ENCODE measurements at places on chromosomes 5 and 9.

DNA sequence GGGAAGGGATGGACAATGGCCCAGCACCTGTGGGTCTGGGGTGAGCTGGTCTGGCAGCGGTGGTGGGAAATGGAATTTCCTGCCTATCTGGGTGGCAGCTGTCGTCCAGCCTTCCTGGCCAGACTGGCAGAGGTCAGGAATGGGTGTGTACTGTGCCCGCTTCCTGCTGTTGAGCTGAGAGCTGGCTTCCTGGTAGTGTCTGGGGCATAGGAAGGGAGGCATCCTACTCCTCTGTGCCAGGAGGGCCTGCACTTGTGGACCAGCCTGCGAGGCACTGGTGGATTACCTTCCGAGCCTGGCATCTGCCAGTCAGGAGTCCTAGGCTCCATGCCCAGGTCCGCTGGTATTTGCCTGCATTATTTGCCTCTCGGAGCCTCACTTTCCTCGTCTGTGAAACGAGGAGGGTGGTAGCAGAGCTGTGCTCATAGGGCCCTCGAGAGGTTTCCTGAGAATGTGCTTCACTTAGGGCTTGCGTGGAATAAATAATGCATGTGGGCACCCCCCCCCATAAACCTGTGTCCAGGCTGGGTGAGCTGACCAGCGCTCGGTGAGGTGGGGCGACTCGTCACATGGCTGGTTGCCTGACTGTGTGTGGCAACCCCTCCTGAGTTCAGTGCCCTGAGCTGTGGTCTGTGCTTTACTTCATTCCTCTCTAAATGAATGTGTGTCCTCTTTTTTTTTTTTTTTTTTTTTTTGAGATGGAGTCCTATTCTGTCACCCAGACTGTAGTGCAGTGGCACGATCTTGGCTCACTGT, 47.7 kb downstream of the HMCN2 start:
- DNase-seq: no peak

DNA sequence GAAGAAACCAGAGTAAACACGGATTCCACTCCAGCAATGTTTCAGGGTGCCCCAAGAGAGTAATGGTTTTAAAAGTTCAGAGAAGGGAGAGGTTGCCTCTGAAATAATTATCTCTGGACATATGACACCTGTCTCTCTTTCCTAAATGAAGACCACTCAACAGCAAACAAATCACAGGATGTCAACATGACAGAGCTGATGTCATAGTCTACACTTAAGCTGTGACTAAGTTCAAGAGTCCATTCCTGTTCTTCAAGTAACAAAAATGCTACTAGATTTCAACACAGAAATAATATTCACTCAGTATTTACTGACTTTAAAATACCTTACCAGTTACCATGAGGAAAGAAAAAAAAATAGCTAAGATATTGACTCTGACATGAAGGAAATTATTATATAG, 44.7 kb upstream of the SLC30A5 start:
- DNase-seq: no peak

DNA sequence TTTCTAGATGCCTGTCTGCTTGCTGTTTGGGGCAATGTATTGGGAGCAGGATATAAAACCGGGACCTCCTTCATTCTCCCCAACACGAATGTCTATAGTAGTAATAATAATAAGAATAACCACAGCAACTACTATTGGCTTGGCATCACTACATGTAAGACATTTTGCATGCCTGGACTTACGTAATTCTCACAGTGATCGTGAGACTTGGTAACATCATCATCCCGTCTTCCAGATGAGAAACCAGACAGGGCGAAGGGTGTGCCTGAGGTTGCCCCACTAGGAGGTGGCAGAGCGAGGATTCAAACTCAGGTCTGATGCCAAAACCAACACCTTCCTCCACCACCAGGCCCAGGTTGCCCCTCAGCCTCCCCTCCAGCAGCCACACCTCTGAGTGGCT, 185.1 kb downstream of the RGS3 start:
- no peak for DNase-seq

GRCh38 chr9:91816356-91816755, 133.7 kb downstream of the ROR2 start:
- no peak for DNase-seq

- no peak for DNase-seq
Observed at GRCh38 chr9:104090578-104090977, 3.5 kb upstream of the SMC2 start.

Data from memory B cell (primary cell).